Gastroesophageal sphincter (tissue), 4 donors: ENCODE measurements at places on chromosomes 2 and 18. TPM values are rescaled to one million over a fixed set of nuclear protein-coding genes. Genes with fewer than 3 reads are reported as not detected.

DNA sequence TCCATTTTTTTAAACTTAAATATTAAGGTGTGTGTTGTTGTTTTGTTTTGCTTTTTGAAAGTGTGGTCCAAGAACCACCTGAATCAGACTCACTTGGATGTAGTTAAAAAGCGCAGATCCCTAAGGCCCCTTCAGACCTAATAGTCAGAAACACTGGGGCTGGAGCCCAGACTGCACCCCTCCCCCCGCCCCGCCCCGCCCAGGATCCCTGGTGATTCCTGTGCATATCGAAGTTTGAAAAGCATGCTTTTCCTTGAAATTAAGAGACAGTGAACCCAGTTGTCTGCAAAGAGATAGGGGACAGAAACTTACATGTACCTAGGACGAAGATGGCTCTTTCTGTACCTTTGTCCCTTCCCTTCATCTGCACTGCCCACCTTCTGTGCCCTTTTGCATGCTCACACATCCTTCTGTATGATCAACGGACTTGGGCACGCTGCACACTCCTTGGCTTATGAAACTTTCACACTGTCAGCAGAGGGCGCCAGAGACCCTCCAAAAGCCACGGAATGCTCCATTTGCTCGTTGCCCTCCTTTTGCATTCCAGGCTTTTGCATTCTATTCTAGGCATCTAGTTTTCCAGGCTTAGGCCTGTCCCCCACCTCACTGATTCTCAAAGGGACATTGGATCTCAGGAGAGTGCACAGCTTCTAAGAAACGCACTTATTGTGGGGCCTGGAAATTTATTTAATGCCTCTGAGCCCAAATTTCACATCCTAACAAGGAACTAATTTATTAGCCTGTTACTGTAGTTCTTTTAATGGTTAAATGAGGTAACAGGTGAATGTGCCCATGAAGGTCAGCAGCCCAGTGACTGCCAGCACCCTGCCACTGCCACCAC is 32.8 kb upstream of the SLC14A1 start:
- peak; percentile 76 for ATAC-seq

DNA sequence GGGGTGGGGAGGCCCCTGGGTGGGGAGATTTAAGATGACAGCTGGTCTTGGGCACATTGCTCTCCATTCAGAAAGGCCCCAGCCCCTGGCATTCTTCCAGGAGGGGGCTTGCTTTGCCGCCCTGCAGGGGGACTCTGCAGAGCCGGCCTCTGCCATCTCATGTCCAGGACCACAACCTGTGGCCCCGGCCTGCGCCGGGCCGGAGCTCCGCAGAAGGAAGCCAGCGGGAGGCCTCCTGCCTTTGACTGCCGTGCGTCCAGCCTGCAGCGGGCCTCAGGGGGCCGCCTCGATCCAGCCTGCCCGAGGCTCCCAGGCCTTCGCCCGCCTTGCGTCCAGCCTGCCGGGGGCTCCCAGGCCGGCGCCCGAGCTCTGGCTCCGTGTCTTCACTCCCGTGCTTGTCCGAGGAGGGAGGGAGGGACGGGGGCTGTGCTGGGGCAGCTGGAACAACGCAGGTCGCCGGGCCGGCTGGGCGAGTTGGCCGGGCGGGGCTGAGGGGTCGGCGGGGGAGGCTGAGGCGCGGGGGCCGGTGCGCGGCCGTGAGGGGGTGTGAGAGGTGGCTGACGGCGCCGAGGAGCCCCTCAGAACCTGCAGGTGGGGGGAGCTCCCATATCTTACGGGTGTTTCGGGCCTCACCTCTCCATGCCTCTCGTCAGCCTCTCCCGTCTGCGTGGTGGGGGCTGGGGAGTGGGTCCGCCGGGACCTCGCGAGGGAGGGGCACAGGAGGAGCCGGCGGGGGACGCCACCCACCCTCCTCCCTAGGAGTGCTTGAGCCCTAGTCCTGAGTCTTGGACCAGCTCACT is 20.4 kb downstream of the GPC1 start:
- ATAC-seq = no peak

- no peak for ATAC-seq
Measured at GRCh38 chr2:11939523-11939922, 193.1 kb downstream of the LPIN1 start.

- no peak for ATAC-seq
Measured at GRCh38 chr2:9071032-9071431, 67.5 kb upstream of the MBOAT2 start.

GRCh38 chr18:78875016-78875777 is 104.4 kb upstream of the SALL3 start:
- ATAC-seq = no peak

GRCh38 chr2:3639015-3639630 is 18.9 kb upstream of the ALLC start:
- no peak for ATAC-seq

DNA sequence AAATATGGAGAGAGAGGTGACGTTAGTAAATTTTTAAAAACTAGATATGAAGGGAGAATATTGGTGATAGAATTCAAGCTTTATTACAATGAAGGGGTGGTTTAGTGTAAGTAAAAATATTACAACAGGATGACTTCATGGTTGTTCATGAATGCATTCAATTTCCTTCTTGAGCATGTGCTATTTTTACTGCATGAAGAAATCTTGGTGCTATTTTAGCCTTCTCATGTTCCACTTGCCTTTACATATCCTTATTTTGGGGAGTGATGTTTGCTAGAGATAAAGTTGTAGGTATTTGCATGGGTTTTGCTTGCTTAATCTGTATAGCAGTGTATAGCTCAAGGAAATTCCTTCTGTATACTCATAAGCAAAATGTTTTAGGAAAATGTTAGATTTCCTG is 195.0 kb upstream of the MMADHC start:
- ATAC-seq = no peak

DNA sequence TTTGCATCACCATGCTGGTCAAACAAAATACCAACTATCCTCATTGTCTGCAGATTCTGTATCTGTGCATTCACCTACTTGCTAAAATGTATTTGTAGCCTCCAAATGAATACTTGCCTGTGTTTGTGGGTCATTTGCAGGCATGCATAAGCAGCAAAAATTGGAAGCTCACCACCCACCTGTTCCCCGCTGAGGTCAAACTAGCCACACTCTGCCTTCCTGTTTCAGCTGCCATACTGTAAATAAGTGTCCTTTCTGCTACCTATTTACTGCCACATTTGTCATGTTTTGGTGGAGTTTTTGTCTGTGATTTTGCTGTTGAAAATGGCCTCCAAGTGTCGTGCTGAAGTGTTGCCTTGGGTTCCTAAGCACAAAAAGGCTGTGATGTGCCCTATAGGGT is 50.0 kb upstream of the ACMSD start:
- ATAC-seq = no peak

DNA sequence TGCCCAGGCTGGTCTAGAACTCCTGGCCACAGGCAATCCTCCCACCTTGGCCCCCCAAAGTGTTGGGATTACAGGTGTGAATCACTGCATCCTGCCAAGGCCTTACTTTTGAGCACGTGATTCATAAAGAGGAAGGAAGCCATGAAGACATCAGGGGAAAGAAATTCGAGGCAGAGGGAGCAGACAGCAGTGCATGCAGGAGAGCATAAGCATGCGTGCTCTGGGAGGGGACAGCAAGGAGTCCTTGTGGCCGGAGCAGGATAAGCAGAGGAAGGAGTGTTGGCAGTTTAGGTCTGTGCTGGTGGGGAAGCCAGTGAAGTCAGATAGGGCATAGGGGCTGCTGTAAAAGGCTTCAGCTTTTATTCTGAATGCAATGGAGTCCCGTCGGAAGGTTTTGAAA is 400.5 kb upstream of the RAB12 start:
- ATAC-seq = no peak

GRCh38 chr18:23539911-23540525 is 36.7 kb downstream of the RMC1 start:
- no peak for ATAC-seq

GRCh38 chr2:142714600-142714999 is 162.9 kb upstream of the KYNU start:
- ATAC-seq = no peak

- ATAC-seq = no peak
Measured at GRCh38 chr2:101234169-101234938, 18.3 kb upstream of the CNOT11 start.

- ATAC-seq = no peak
Measured at GRCh38 chr2:95359031-95359430, 43.5 kb upstream of the FAHD2A start.

- ATAC-seq = no peak
Measured at GRCh38 chr2:170932166-170932565, 3.1 kb downstream of the GORASP2 start.

DNA sequence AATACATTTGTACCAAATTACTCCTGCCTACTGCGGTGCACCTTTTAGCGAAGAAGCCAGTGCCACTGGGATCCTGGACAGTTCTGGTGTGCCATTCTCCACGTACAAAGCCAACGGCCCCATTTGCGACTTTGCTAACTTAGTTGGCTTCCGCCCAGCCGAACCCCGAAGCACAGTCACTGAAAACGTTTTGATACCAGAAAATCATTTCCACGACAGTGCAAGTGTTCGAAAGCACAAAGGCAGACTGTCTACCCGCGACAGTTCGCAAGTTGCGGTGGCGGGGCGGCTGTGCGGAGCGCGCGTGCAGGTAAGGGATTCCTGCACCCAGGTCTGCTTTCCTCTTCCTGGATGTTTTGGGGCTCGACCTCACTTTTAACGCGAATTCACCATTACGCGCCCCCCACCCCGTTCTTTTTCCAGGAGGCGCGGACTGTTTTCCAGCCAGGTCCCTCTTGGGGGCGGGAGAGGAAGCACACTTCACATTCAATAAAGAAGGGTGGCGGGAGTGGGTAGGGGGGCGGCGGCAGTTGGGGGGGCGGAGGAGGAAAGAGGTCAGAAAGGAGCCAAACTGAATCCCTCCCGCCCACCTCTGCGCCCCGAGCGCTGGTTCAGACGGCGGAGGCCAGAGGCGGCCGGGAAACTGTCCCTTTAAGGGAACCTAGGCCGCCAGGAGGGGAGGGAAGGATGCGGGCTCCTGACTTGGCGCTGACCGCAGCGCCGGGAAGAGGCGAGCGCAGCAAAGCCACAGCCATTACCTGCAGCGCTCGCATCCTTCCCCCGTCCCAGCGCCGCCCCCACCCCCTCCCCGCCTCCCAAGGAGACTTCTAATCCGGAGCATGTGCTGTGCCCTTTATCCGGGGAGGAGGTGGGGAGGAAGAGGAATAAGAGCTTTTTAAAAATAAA is 107.4 kb upstream of the KCTD1 start:
- ATAC-seq = peak; percentile 75

GRCh38 chr2:164692114-164692513 is 70.8 kb upstream of the GRB14 start:
- no peak for ATAC-seq

GRCh38 chr18:54828281-54828881 is at the start of gene RAB27B:
TSS of gene RAB27B (plus strand) at chr18:54828477. CDS start at chr18:54877586, 49,109 bp downstream.
- ATAC-seq = peak; percentile 71

GRCh38 chr2:135775420-135775819 is 33.8 kb downstream of the UBXN4 start:
- peak; percentile 58 for ATAC-seq

DNA sequence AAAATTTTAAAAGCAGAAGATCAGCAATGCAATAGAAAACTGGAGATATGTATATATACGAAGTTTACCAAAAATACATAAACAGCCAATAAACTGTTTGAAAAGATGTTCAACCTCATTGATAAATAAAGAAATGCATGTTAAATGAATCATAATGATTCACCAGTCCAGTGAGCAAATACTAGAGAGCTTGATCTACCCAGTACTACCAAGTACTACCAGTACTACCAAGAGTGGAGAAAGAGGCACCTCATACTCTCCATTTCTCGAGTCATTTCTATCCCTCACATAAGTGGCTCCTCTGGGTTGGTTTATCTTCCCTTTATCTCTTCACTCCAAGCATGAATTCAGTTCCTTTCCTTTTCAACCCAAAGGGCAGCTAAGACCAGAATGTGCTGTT is 138.9 kb downstream of the MREG start:
- no peak for ATAC-seq

- ATAC-seq = no peak
Measured at GRCh38 chr2:37809525-37809924, 115.6 kb upstream of the RMDN2 start.

- no peak for ATAC-seq
Measured at GRCh38 chr2:207320381-207321159, 154.8 kb upstream of the KLF7 start.

GRCh38 chr2:85131116-85131515 is 2.1 kb upstream of the TCF7L1 start:
- no peak for ATAC-seq

GRCh38 chr18:9736286-9736835 is 28.3 kb downstream of the RAB31 start:
- no peak for ATAC-seq

GRCh38 chr2:116088236-116088635 is 1645.8 kb downstream of the DPP10 start:
- ATAC-seq = no peak

DNA sequence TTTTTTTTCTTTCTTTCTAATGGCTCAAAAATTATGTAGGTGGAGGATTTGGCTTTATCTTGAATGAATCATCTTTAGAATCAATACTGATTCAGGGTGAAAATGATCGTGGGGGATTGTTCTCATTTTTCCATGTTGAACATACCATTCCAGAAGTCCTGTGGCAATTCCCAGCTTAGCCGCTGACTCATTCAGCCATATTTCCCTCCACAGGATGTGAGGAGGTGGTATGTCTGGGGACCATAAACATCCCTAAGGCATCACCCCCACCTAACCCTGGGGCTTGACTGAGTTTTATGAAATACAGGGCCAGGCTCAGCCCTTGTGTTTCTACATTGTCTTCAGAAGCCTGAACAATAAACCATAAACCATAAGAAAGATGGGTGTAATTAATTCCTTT is 92.7 kb upstream of the FN1 start:
- ATAC-seq = no peak

DNA sequence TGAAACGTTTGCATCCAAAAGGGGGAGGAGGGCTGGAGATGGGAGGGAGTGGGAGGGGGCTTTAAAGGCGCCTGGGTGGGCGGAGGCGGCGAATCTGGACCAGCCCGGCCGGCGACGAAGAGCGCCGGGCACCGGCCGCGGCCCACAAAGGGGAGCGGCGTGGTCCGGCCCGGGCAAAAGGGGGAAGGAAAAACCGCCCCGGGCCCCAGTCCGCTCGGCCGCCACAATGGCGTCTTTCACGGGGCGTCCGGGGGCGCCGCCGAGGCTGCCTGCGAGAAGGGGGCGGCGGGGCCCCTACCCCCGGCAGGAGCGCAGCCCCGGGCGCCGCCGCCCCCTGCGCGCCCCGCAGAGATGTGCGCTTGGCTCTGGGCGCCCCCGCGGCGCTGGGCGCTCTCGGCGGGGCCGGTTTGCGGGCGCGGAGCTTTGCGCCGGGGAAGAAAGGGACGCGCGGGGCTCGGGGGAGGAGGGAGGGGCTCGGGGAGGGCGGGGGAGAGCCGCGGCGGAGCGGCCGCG is 108.1 kb upstream of the KCTD1 start:
- ATAC-seq = no peak

The GAREM1 gene
- 8.2 TPM for total RNA-seq

The LYG2 gene
- not detected for total RNA-seq

The OSR1 gene
- total RNA-seq = 75.0 TPM

The VAMP5 gene
- total RNA-seq = 37.6 TPM

The SEC11C gene
- 25.2 TPM for total RNA-seq

The ST6GAL2 gene
- 16.3 TPM for total RNA-seq

The AOX1 gene
- total RNA-seq = 36.7 TPM

The GLI2 gene
- total RNA-seq = 9.3 TPM

The RSAD2 gene
- total RNA-seq = 6.2 TPM
